ENCODE measurements at places on chromosomes 12 and 14.

DNA sequence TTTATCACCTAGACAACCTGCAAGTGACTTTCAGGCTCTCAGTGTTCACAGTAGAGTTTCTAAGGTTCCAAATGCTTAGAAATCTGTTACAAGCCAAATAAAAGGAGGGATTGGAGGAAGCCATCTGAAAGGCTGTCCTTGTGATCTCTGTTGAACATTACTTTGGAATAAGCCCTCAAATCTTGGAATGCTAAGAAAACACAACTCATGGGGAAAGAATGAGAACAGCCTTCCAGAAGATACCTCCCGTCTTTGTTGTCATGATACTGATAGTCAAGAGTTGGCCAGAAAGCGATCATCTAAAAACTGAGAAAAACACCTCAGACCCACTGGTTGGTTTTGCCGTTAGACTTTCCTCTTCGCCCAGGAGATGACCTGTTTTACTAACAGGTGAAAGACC, 44.4 kb upstream of the KCNK13 start:
- DNase-seq, result no peak

GRCh38 chr12:1351926-1352325, 242.5 kb downstream of the FBXL14 start:
- DNase-seq, result no peak

DNA sequence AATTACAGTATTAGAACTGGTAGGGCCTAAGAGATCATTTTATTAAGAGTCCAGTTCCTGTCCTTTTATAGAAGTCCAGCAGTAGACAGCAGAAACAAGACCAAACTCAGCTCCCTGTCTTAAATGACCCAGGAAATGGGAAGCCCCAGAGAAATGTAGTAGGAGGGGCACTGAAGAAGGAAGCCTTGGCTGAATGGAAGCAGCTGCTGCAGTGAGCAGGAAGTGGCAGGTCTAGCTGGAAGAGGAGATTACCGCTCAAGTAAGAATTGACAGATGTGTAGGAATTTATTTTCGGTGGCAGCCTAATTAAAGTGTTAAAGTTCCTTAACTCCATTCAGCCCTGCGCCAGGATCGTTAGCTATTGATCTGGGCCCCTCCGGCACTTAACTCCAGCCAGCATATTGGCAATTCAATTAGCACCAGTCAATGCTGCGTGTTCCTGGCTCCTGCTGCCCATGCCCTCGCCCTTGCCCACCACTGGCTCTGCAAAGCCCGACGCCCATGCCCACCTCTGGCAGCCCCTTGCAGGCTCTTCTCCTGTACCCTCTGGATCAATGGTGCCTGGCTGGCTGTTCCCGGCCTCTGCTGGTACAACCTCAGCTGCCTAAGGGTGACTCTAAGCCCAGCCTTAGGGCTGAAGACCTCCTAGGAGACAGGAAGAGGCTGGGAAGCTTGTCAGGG, 21.1 kb downstream of the ZFHX2 start:
- no peak for DNase-seq

DNA sequence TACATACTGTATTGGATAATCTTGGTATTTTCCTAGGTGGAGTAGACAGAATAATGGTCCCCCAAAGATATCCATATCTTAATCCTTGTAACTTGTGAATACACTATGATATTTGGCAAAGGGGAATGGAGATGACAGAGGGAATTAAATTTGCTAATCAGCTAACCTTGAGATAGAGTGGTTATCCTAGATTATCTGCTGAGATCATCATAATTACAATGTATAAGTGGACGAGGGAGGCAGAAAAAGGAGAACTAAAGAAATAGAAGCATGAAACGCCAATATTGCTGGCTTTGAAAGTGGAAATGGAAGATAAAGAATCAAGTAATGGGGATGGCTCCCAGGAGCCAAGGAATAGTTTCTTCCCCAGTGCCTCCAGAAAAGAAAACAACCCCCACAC, 398.7 kb downstream of the NOVA1 start:
- DNase-seq, result no peak

DNA sequence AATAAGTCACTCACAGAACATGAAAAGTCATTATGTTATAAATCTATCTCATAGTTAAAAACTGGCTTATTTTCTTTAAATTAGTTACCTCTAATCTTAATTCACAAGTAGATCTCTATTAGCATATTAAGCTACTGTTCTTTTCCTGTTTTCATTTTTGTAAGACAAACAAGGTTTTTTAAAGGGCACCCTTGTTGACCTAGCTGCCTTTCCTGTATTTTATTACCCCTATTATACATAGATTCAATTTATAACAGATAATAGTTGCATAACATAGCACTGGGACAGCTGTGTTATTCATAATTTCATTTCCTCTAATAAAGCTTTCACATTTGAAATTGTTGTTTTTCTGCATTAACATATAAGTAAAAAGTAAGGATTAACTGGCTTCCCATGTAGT, 1500.7 kb upstream of the FLRT2 start:
- DNase-seq, result no peak

- DNase-seq, result no peak
These were observed 1423.6 kb downstream of the AACS start for GRCh38 chr12:126488806-126489205.
